Lung microvascular endothelial cell (primary cell): ENCODE measurements at places on chromosomes 2 and 18. TPM values are rescaled to one million over a fixed set of nuclear protein-coding genes. Genes with fewer than 3 reads are reported as not detected.

The UGT1A10 gene
- not detected in 2 replicates for total RNA-seq

The BMP10 gene
- total RNA-seq, result not detected in 2 replicates

The CABLES1 gene
- total RNA-seq, result 29.9 and 74.8 TPM in 2 replicates

The IL36G gene
- not detected in 2 replicates for total RNA-seq

The PRSS56 gene
- not detected in 2 replicates for total RNA-seq

The TMEFF2 gene
- total RNA-seq, result not detected in 2 replicates

The COL3A1 gene
- 2.2 and 6.2 TPM in 2 replicates for total RNA-seq

The CAB39 gene
- 46.6 and 50.2 TPM in 2 replicates for total RNA-seq

The CYP27C1 gene
- total RNA-seq, result not detected in 2 replicates

DNA sequence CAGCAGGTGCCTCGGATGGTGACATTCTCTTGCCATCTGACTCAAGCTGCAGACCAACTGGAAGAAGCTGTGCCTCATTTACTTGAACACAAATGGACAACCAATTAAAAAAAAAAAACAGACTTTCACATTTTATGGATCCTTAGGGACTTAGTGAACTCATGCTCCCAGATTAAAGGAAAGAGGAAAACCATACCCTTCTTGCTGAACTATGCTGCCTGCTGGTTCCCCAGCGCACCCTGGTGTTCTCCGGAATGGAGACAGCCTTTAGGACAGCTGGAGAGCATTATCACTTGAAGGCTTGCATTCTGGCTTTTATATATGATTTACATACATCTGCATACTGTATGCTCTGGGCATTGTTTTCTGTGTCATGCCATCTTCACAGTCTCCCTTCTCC is 370.7 kb downstream of the SLC4A3 start:
- DNase-seq, result no peak

GRCh38 chr2:104447831-104448434 is 406.0 kb upstream of the POU3F3 start:
- DNase-seq, result no peak

GRCh38 chr2:237310515-237311114 is 103.3 kb downstream of the COL6A3 start:
- DNase-seq, result no peak

GRCh38 chr2:56714400-56714799 is 530.6 kb downstream of the CCDC85A start:
- no peak for DNase-seq

DNA sequence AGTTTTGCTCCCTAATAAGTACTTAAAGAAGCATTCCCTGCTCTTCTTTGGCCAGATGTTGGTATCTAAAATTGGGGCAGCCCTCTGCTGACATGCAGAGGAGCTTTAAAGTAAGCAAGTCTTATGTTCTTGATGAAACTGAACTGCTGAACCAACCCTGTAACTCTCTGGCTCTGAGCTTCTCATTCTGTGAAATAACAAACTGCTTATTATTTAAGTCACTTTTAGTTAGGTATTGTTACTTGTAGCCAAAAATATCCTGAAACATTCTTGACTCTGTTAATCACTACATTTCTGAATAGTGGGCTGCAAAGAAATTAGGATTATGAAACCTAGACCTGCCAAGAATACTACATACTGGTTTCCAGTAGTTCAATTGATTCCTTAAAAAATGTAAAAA is 15.5 kb downstream of the PPP3R1 start:
- DNase-seq, result no peak

DNA sequence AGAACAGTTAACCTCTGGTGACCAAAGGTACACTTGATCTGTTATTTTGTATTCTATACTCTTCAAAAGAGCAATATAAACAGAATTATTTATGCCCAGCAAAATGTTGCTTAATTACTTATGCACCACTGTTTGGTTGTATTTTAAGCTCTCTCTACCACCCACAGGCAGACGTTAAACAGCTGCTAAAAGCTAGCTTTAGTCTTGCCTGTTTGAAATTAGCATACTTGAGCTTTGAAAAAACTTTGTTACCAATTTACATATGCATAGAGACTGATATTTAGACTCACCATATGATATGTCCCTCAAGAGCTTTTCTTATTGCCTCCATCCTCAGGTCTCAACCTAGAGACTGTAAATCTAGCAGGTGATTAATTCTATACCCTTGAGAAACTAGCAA is 426.9 kb downstream of the NR4A2 start:
- DNase-seq, result no peak

DNA sequence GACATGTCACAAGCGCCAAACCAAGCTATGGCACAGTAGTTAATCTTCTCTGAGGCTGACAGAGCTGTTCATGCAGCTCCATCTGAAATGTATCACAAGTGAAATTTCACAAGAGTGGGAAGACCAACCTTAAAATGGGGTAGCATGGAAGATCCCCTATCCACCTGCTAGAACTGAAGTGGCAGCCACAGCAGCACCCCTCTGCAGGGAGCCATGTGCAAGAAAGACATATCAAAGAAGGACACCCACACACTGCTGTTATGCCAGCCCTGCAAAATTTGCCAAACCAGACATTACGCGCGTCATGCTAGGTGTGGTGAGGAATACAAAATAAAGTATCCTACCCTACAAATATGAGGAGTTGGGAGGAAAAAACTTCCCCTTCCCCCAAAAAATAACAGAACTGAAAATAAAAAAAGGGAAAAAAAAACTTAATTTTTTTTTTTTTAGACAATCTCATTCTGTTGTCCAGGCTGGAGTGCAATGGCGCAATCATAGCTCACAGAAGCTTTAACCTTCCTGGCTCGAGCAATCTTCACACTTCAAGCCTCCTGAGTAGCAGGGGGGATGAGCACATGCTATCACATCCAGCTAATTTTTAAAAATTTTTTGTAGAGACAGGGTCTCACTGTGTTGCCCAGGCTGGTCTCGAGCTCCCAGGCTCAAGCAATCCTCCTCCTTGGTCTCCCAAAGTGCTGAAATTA is 76.2 kb downstream of the STK39 start:
- DNase-seq, result no peak

DNA sequence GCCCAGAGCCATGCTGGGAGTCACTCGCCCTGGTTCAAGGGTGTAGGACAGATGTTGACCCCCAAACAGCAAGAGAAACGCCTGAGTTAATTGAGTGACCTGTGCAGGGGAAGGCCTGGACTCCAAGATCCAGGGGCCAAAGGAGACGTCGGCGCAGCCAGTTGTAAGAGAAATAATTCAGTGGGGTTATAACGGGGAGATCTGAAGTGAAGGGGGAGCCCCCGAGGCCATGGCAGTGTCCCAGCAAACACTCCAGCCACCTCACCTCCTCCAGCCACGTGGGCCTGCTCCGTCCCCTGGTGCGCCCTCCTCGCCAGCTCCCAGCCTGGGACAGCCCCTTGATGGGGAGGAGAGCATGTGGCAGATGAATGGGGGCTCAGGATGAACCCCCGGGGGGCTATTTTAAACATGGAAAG is 130.7 kb upstream of the GPC1 start:
- DNase-seq, result no peak

- DNase-seq, result no peak
These were observed 47.2 kb downstream of the DCC start for GRCh38 chr18:52387175-52387574.

GRCh38 chr2:63819765-63820717 is 21.7 kb upstream of the UGP2 start:
- DNase-seq, result no peak

DNA sequence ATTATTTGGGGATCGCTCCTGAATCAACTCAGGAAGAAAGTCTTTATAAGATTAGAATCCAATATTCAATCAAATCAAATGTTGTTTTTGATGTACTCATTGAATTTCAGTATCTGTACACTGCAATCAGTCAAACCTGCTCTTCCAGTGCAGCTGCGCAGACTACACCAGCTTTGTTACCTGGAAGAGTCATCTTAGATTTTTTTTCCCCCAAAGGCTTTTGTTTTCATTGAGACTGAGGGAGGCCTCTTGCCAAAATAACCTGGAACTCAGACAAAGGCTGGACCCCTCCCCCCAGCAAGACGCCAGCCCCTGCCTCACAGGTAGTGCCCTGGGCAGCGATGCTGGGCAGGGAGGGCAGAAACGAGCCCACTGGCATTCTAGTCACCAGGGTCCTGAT is 74.8 kb downstream of the ARHGEF4 start:
- DNase-seq, result no peak

- DNase-seq, result peak; percentile 56
These were observed 114.5 kb downstream of the INSIG2 start for GRCh38 chr2:118202707-118203303.

DNA sequence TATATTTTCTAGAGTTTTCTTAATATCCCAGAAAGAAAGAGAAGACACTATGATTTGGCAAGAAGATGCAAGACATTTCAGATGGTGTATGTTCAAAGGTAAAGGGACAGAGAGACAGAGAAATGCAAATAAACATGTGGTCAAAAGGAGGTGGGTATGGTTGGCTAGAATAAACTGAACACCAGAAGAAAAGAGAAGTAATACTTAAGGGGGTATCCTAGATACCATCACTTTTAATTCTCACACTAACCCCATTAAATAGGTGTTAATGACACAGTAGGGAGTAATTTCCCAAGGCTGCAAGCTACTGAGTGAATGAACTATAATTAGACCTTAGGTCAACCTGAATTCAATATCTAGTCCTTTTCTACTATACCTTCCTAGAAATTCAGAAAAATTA is 111.2 kb upstream of the CD226 start:
- no peak for DNase-seq

DNA sequence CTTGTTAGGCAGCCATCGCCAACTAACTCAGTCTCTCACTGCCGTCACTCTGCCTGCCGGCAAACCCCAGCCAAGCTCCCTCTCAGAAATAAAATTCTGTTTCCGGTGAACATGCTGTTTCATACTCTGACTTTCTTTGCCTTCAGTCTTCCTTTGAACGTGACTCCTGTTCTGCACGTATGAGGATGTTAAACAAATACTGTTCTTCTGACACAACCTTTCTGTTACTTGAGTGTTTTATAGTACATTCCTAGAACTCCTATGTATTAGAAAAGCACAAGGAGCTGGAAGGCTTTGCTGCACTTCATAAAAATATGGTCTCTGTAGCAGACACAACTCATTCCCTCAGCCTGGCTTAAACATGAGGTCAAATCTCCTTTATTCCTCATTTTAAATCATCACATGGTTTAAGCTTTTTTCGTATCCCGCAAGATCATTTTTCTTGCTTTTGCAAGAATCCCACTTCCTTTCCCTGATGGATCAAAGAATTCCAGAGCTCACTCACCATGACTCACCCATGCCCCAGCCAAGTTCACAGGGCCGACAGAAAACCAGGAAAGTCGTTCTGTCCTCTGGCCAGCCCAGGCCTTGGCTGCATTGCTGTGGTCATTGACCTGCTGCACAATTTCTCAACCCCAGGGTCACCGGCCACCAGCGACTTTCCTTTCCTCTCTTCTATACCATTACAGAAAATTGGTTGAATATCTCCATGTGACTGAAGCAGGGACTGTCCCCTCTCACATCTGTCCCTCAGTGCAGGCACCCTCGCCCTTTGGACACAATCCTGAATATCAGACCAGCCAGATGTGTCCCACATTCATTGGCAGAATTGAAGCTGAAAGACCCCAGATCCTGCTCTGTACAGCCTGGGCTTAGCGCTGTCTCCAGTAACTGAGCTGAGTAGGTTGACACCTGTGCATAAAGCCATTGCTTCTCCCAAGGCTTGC is 183.1 kb upstream of the ARL4C start:
- peak; percentile 74 for DNase-seq

GRCh38 chr2:23988371-23988770 is 21.5 kb upstream of the MFSD2B start:
- DNase-seq, result peak; percentile 28

GRCh38 chr18:36127836-36128529 is 1.2 kb downstream of the SLC39A6 start:
- DNase-seq, result no peak

DNA sequence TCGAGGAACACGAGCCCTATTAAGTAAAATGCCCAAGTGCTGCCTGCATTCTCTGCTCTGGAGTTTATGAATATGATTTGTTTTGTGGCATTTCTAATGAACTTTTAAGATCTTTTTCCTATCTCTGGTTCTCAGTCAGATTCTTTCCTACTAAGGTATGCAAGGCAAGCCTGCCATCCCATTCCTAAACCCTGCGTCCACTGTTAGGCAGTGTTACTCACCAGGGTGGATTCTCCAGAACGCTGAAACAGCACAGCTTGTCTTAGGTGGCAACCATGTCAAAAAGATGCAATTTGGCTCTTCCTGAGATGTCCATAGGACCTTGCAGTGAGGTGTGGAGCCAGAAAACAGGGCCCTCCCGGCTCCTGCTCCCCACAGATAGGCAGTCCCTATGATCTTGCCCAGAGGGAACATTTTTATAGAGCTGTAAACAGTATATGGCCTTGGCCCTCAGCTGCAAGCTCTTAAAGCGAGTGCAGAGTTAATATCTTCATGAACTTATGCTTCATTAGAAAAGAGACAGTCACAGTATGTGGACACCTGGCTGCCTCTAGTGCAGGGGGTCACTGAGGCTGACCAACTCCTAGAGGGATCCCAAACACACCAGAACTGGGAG is 84.4 kb downstream of the TPGS2 start:
- DNase-seq, result no peak

GRCh38 chr2:14297340-14297739 is 335.2 kb upstream of the LRATD1 start:
- no peak for DNase-seq

DNA sequence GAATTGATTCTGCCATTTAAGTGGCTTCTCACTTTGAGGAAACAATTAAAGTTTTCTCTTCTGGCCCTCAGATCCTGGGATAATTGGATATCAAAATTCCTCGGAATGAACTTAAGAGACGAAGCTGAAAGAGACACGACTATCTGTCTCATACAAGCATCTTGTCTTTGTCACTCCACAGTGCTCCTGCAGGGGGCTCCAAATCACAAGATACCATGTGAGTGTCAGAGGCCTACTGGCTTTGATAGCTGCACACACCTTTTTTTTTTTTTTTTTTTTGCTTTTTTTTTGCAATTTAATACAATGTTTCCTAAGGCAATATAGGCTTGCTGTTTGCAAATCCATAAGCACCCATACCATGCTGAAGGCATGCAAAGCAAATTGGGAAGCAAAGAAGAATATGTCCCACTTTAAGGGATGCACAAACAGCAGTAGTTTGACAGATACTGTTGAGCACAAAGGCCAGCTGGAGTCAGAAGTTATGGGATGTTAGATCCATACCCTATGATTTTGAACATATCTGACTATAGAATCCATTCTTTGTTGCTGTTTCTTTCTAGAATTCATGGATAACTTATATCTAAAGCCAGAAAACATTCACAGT is 109.0 kb upstream of the CBLN2 start:
- DNase-seq, result peak; percentile 8

GRCh38 chr18:7592305-7593071 is 25.4 kb downstream of the PTPRM start:
- no peak for DNase-seq

- no peak for DNase-seq
These were observed 110.6 kb upstream of the TNP1 start for GRCh38 chr2:216970359-216970915.

DNA sequence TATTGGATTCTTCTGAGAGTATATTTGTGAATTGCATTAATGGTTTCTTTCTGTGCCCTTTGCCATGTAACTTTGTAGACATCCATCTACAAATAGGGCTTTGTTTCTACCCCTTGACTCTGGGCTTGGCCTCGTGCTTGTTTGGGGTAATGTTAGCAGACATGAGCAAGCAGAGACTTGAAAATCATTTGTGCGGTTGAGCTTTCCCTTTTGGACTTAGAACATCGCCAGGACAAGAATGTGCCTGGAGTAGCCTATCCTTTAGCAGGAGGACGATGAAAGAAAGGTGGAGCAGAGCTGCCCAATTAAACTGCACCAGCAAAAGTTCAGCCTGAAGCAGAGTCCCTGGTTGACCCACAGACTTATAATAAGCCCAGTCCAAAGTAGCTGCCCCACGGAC is 785.9 kb downstream of the EPHA4 start:
- DNase-seq, result no peak
